Effector memory CD4-positive, alpha-beta T cell (primary cell): ENCODE measurements at places on chromosomes 1 and 21.
A peak's percentile ranks its signal among the peaks of the same experiment; 100 is the strongest.

- no peak overlapping the region for H3K27ac ChIP-seq
- DNase-seq: no peak
- no peaks in the 10 kb centered on the region for H3K4me1 ChIP-seq
- no peaks in the 10 kb centered on the region for H3K27me3 ChIP-seq
- H3K4me3 ChIP-seq: no peak overlapping the region
Measured at GRCh38 chr1:164660412-164660772, 101.4 kb downstream of the PBX1 start.

DNA sequence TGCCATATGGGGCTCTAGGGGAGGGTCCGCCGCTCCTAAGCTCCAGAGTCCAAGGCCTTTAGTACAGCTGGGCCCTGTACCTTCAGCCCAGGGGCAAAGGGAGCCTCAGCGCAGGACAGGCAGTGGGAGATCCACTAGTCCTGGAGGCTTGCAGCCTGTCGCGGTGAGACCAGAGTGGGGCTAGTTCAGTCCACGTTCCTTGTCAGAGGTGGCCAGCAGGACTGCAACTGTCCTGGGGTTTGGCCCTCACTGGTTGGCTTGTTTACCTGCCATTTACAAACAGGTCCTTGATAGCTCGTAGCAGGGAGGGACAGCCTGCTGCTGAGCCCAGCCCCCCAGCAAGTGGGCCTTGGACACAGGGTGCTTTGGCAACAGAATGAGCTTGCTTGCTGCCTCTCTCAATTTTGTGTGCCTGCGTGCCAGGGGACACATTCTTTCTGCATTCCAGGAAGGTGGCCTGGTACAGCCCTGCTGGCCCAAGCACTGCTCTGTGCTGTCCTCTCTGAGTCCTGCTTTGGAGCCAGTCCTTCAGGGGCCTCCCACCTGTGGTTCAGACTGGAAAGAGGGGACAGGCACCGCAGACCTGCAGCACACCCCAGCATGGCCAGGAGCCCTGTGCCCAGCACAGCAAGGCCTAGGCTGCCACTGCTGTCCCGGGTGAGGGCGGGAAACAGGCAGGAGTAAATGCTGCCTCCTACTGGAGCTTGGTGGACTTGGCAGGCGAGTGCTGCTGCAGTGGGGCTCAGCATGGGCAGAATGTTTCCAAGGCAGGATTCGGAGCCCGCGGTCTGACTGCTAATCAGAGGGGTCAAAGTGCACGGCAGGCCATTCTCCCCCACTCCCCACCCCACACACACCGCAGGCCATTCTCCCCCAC, 15.2 kb downstream of the H6PD start:
- no peak for DNase-seq
- no peaks in the 10 kb centered on the region for H3K27me3 ChIP-seq
- H3K36me3 ChIP-seq: peaks cover 8% of the 10 kb centered on the region

GRCh38 chr1:151721788-151722510, 627 bp downstream of the RIIAD1 start:
- H3K27me3 ChIP-seq: peaks cover 11% of the 10 kb centered on the region
- DNase-seq: no peak
- H3K4me3 ChIP-seq: peak overlapping the region; percentile 50

DNA sequence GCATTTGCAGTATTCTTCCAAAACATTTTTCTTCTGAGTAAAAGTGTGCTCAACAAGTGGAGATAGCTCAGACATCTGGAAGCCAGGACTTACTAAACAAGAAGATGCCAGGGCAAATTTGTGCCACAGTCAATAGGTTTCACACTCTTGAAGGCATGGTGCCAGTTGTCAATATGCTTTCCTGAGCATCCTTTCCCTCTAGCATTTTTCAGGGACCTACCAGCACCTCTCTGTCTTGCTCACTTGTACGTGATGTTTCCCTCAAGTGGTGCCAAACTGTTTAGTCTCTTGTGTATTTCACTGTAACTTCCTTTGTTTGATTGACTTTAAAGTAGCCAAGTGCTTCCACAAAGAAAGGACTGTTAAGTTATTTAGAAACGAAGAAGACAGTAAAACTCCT, 194.0 kb upstream of the SGIP1 start:
- H3K36me3 ChIP-seq: no peaks in the 10 kb centered on the region
- DNase-seq: no peak
- H3K4me3 ChIP-seq: no peak overlapping the region
- H3K4me1 ChIP-seq: peaks cover 51% of the 10 kb centered on the region
- H3K27me3 ChIP-seq: no peaks in the 10 kb centered on the region

DNA sequence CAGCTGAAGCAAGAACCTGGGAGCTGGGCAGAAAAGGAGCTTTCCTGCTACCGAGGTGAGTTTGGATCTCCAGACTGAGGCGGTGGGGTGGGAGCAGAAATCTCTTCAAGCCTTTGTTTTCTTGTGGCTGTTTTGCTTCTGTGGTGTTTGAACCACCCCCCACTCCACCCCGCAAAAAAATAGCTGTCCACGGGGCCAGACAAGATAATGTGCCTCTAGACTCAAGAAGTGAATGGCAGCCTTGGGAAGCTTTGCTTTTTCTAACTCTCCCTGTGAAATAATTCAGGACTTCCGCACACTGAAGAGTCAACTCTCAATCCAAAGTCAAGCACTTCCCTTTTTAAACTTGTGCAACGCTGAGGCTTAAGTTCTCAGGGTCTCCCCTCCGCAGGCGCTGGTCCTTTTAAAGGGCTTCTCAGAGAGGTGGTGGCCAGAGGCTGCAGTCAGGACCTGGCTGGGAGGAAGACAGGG, 159.6 kb upstream of the COA6 start:
- no peaks in the 10 kb centered on the region for H3K36me3 ChIP-seq
- peaks cover 16% of the 10 kb centered on the region for H3K27me3 ChIP-seq
- no peak overlapping the region for H3K27ac ChIP-seq
